NCI-H1105 treated with DMSO at 0.1 percent for 48 hours (cell line): ENCODE measurements at places on chromosomes 2 and 18.

GRCh38 chr18:63878925-63879324 lies 8.6 kb upstream of the SERPINB2 start:
- no peak for DNase-seq

- no peak for DNase-seq
Observed at GRCh38 chr18:37161491-37161890, 332.6 kb downstream of the KIAA1328 start.

GRCh38 chr2:54545702-54546450 lies 89.7 kb downstream of the SPTBN1 start:
- no peak for DNase-seq

GRCh38 chr2:64608867-64609226 lies 44.9 kb downstream of the SERTAD2 start:
- no peak for DNase-seq

- DNase-seq: no peak
Observed at GRCh38 chr18:78670778-78671391, 308.7 kb upstream of the SALL3 start.

DNA sequence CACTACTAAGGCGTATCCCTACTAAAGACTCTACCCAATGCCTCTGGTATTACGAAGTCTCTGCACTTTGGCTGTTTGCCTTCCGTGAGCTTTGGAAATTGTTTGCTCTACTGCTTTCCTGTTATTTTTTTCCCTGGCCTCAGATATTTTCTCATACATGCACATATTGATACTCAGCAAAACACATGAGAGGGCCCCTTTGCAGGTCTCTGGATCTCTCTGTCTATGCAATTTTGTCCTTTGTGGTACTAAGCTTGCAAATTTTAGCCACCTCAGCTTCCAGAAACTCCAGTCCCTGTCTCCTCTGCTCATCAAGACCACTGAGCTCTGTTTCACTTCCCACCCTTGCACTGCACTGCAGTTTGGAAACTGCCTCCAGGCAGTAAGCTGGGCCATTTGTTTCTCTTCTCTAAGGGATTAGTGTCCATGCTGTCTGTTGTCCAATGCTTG lies 46.6 kb downstream of the TAF1B start:
- DNase-seq: no peak

- no peak for DNase-seq
Observed at GRCh38 chr18:13303756-13304364, 85.3 kb downstream of the LDLRAD4 start.
